Heart left ventricle (tissue), 16 donors: ENCODE measurements at places on chromosomes 4 and X. TPM values are rescaled to one million over a fixed set of nuclear protein-coding genes. Genes with fewer than 3 reads are reported as not detected.

GRCh38 chrX:9342561-9343051, 122.3 kb upstream of the TBL1X start:
- no peak overlapping the region for H3K4me3 ChIP-seq
- peaks cover 16% of the 10 kb centered on the region for H3K4me1 ChIP-seq
- no peaks in the 10 kb centered on the region for H3K27me3 ChIP-seq
- DNase-seq: peak; percentile 88
- peak overlapping the region; percentile 17 for H3K27ac ChIP-seq

DNA sequence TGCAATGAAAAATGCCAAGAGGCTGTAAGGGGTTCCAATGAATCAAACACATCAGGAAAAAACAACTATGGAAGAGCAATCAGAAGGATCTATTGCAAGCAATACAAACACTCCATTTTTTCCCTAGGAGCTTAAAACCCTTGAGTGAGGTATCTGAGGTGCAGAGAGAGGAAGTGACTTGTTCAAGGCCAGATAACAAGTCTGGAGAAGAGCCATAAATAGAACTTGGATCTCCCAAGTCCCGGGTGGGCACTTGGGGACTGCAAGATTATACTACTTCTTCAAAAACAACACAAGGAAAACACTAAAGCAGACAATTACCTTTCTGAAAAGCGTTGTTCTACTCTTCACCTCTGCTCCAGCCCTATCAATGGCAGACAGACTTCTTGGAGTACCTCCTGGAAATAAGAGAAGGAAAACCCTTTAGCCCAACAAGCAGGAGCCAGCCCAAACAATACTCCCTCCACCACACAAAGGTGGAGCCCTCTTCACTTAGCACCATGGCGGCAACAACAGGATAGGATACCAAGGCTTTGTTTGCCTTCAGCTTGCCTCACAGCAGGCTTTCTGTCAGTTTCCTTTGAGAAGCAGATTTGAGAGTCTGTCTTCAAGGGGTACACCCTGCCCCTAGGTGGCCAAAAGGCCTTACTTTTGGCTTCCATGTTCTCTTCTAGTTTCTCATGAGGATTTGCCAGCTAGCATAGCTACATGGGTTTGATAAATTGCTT, 26.0 kb downstream of the AIFM1 start:
- peaks cover 88% of the 10 kb centered on the region for H3K36me3 ChIP-seq
- no peak overlapping the region for H3K27ac ChIP-seq
- H3K4me1 ChIP-seq: peaks cover 3% of the 10 kb centered on the region
- no peak for DNase-seq
- no peak overlapping the region for H3K4me3 ChIP-seq
- H3K27me3 ChIP-seq: no peaks in the 10 kb centered on the region

- no peaks in the 10 kb centered on the region for H3K4me1 ChIP-seq
- no peak overlapping the region for H3K27ac ChIP-seq
- peaks cover 4% of the 10 kb centered on the region for H3K36me3 ChIP-seq
- DNase-seq: no peak
Measured at GRCh38 chrX:96752781-96753180, 68.1 kb downstream of the DIAPH2 start.

The CSAG2 gene
- not detected for total RNA-seq

GRCh38 chr4:10730590-10730989, 46.0 kb upstream of the CLNK start:
- H3K27me3 ChIP-seq: no peaks in the 10 kb centered on the region
- no peak overlapping the region for H3K4me3 ChIP-seq
- no peaks in the 10 kb centered on the region for H3K4me1 ChIP-seq
- H3K27ac ChIP-seq: no peak overlapping the region
- H3K36me3 ChIP-seq: no peaks in the 10 kb centered on the region

DNA sequence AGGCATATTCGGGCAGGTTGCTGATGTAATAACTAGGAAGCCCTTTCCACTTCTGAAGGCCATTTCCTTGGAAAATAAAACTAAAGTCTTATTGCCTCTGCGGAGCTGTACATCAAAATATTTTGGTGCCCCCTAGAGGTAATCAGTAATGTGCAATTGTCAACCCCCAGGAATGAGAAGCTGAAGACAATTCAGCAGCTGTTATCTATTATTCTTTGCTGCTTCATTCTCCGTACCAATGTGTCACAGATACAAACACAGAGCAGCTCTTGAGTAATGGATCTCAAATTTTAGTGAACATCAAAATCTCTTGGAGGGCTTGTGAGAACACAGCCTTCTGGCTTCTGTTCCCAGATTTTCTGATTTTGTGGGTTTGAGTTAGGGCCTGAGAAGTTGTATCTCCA, 3.5 kb upstream of the SLIT2 start:
- peaks cover 3% of the 10 kb centered on the region for H3K27me3 ChIP-seq
- peaks cover 7% of the 10 kb centered on the region for H3K4me1 ChIP-seq
- no peak overlapping the region for H3K4me3 ChIP-seq
- H3K36me3 ChIP-seq: no peaks in the 10 kb centered on the region

- H3K27ac ChIP-seq: no peak overlapping the region
- H3K4me3 ChIP-seq: no peak overlapping the region
- no peaks in the 10 kb centered on the region for H3K36me3 ChIP-seq
- H3K27me3 ChIP-seq: no peaks in the 10 kb centered on the region
- no peaks in the 10 kb centered on the region for H3K4me1 ChIP-seq
Measured at GRCh38 chr4:165612936-165613335, 234.1 kb downstream of the CPE start.

DNA sequence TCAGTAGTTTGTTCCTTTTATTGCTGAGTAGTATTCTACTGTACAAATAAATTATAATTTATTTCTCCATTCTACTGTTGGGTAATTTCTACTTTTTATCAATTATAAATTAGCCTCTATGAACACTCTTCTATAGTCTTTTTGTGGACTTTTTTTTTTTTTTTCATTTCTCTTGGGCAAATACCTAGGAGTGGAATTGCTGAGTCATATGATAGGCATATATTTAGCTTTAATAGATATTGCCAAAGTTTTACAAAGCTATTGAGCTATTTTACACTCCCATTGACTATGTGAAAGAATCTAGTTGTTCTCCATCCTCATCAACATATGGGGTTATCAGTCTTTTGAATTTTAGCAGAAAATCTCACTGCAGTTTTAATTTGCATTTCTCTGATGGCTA, 12.6 kb downstream of the NYX start:
- H3K27me3 ChIP-seq: no peaks in the 10 kb centered on the region
- no peak overlapping the region for H3K4me3 ChIP-seq
- no peak for DNase-seq

The TEX11 gene
- total RNA-seq: not detected

- H3K4me1 ChIP-seq: no peaks in the 10 kb centered on the region
- no peaks in the 10 kb centered on the region for H3K36me3 ChIP-seq
- DNase-seq: no peak
- no peak overlapping the region for H3K4me3 ChIP-seq
- no peaks in the 10 kb centered on the region for H3K27me3 ChIP-seq
Measured at GRCh38 chrX:33336783-33337182, 125.4 kb upstream of the DMD start.

The MGARP gene
- 0.95 TPM for total RNA-seq

The NUDT6 gene
- total RNA-seq: 15.9 TPM

GRCh38 chr4:138320831-138321230, 78.7 kb upstream of the SLC7A11 start:
- H3K27ac ChIP-seq: no peak overlapping the region
- no peak overlapping the region for H3K4me3 ChIP-seq
- no peaks in the 10 kb centered on the region for H3K27me3 ChIP-seq
- no peak for DNase-seq
- no peaks in the 10 kb centered on the region for H3K36me3 ChIP-seq
- no peaks in the 10 kb centered on the region for H3K4me1 ChIP-seq

GRCh38 chr4:158535130-158535614, 13.5 kb downstream of the RXFP1 start:
- no peak for DNase-seq
- no peak overlapping the region for H3K27ac ChIP-seq
- H3K4me1 ChIP-seq: no peaks in the 10 kb centered on the region
- no peaks in the 10 kb centered on the region for H3K36me3 ChIP-seq
- no peaks in the 10 kb centered on the region for H3K27me3 ChIP-seq
- no peak overlapping the region for H3K4me3 ChIP-seq

The BCOR gene
- 40.1 TPM for total RNA-seq

GRCh38 chrX:130053236-130053635, 57.1 kb downstream of the ELF4 start:
- H3K36me3 ChIP-seq: peaks cover 3% of the 10 kb centered on the region
- H3K27me3 ChIP-seq: no peaks in the 10 kb centered on the region
- H3K4me3 ChIP-seq: no peak overlapping the region
- no peaks in the 10 kb centered on the region for H3K4me1 ChIP-seq
- H3K27ac ChIP-seq: no peak overlapping the region
- DNase-seq: no peak

The CXXC4 gene
- 7.3 TPM for total RNA-seq

DNA sequence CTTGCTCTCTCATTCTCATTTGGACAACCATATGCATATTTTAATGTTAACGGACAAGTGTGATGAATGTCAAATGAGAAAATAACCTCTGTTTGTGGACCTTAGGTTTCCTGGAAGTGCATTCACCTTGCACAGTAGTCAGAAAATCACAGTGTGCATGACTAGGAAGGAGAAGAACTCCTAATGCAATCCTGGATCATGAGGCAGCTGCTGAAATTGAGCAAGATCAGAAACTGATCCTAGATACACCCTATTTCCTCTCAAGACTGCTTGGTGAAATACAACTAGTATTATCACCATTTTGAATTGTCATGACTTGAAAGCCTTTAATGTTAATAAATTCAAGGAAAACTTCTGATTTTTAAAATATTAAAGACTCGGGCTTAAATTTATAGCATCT, 1148.9 kb downstream of the STIM2 start:
- no peaks in the 10 kb centered on the region for H3K36me3 ChIP-seq
- no peak for DNase-seq
- H3K27ac ChIP-seq: no peak overlapping the region
- no peaks in the 10 kb centered on the region for H3K27me3 ChIP-seq
- H3K4me3 ChIP-seq: no peak overlapping the region

DNA sequence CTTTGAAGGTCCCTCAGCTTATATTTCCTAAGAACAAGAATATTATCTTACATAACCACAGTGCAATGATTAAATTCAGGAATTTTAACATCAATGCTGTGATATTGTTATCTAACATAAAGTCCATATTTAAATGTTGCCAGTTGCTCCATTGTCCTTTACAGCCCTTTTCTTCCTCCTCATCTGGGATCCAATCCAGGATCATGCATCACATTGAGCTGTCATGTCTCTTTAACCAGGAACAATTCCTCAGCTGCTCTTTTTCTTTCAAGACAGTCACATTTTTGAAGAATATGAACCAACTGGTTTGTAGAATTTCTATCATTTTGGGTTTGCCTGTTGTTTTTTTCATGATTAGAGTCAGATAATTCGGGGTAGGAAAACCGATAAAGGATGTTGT, 12.0 kb downstream of the TMSB4X start:
- no peak for DNase-seq
- H3K36me3 ChIP-seq: no peaks in the 10 kb centered on the region
- H3K27ac ChIP-seq: no peak overlapping the region
- H3K4me3 ChIP-seq: no peak overlapping the region

DNA sequence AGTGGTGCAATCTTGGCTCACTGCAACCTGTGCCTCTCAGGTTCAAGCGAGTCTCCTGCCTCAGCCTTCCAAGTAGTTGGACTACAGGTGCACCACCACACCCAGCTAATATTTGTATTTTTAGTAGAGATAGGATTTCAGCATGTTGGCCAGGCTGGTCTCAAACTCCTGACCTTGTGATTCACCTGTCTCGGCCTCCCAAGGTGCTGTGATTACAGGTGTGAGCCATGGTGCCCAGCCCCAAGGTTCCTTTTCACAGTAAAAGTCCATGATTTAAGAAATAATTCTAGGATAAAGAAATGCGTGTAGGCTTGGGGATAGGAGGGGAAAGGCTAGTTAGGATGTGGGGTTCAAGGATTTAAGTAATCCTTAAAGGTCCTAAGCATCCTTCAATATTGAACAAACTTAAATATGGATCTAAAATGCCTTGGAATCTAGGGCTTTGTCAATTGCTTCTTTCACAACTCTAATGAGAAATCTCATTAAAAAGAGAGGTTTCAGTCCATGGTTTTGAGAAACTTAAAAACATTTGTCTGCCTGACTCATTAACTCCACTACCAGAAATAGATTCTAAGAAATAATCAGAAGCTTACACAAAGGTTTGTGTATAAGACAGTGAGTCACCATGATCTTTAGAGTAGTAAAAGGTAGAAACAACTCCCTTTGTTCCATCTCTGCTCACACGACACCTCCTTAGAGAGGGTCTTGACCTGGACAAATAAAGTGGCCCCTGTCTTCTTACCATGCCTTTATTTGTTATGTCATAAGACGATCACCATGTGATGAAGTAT, 203.2 kb downstream of the PTTG2 start:
- no peak overlapping the region for H3K4me3 ChIP-seq
- DNase-seq: no peak
- H3K4me1 ChIP-seq: peaks cover 19% of the 10 kb centered on the region

GRCh38 chr4:164639001-164639400, 114.9 kb upstream of the SMIM31 start:
- DNase-seq: no peak
- no peaks in the 10 kb centered on the region for H3K36me3 ChIP-seq
- no peaks in the 10 kb centered on the region for H3K27me3 ChIP-seq
- no peak overlapping the region for H3K27ac ChIP-seq

DNA sequence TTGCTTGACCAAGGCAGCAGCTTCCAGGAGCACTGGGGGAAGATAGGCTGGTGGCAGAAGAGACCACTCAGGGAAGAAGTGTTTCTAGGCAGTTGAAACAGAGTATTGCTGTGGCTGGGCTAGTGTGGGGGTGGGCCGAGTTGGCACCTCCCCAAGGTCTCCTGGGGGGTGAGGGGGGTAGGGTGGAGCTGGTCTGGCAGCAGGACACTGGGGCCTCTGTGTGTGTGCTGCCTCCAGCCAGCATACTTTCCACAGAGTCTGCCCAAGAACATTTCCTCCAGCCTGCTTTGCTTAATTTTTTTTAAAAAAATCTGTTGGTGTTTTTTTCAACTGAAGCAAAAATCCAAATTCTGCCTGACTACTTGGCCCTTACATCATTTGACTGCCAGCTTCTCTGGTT, 4.0 kb downstream of the ITIH6 start:
- no peak for DNase-seq
- no peaks in the 10 kb centered on the region for H3K27me3 ChIP-seq

DNA sequence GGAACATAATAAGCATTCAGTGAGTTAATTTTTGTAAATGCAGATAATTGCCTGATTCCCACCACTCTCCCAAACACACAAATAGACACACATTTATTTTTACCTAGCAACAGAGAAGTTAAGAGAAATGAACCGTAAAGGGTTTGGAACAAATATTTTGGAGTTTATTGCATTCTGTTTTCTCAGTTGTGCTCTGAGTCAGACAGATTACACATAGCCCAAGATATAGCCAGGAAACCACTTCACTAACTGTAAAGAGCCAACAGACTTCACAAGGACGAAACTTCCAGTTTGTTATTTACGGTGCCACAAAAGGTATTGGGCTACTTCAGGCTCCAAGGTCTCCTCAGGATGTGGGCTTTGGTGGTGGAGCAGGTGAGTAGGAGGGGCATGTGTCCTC, 217.0 kb downstream of the BMPR1B start:
- DNase-seq: no peak
- H3K4me1 ChIP-seq: no peaks in the 10 kb centered on the region
- no peaks in the 10 kb centered on the region for H3K36me3 ChIP-seq
- no peak overlapping the region for H3K4me3 ChIP-seq
- no peaks in the 10 kb centered on the region for H3K27me3 ChIP-seq
- H3K27ac ChIP-seq: no peak overlapping the region

GRCh38 chrX:123905332-123905731, 45.5 kb downstream of the XIAP start:
- no peak for DNase-seq
- no peak overlapping the region for H3K4me3 ChIP-seq
- H3K27ac ChIP-seq: no peak overlapping the region
- H3K36me3 ChIP-seq: peaks cover 55% of the 10 kb centered on the region
- H3K27me3 ChIP-seq: no peaks in the 10 kb centered on the region
- H3K4me1 ChIP-seq: no peaks in the 10 kb centered on the region
